ENCODE measurements at places on chromosomes 11 and 22.

- no peak for ATAC-seq
These were observed at the start of gene KLHL35 for GRCh38 chr11:75432911-75433321. TSS of gene KLHL35 (minus strand) at chr11:75433203. CDS start at chr11:75430629, 2,574 bp downstream.

GRCh38 chr11:101582989-101583250 lies 887 bp downstream of the TRPC6 start:
- no peak for ATAC-seq

DNA sequence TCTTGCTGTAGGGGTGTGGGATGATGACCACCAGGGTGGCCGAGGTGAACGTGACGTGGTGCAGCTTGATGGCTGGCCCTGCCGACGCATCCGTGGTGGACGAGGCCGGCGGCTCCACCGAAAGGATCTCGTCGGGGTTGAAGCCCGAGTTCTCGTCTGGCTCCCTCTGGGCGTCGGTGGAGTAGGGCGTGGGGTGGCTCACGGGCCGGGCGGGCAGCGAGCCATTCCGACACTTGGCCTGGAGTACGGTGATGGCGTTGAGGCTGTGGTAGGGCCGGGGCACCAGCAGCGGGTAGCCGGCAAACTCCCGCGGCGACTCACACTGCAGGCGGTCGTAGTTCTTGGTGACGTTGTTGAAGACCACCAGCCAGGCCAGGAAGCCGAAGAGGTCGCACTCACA lies 52.7 kb downstream of the ELFN2 start:
- no peak for ATAC-seq

- ATAC-seq, result no peak
These were observed 25.6 kb downstream of the MN1 start for GRCh38 chr22:27775758-27776649.

GRCh38 chr11:84261707-84262106 lies 975.5 kb upstream of the CCDC90B start:
- peak; percentile 71 for ATAC-seq

GRCh38 chr11:118289401-118289800 lies 15.1 kb upstream of the CD3E start:
- no peak for ATAC-seq

GRCh38 chr22:49205483-49205800 lies 622.2 kb downstream of the BRD1 start:
- no peak for ATAC-seq

DNA sequence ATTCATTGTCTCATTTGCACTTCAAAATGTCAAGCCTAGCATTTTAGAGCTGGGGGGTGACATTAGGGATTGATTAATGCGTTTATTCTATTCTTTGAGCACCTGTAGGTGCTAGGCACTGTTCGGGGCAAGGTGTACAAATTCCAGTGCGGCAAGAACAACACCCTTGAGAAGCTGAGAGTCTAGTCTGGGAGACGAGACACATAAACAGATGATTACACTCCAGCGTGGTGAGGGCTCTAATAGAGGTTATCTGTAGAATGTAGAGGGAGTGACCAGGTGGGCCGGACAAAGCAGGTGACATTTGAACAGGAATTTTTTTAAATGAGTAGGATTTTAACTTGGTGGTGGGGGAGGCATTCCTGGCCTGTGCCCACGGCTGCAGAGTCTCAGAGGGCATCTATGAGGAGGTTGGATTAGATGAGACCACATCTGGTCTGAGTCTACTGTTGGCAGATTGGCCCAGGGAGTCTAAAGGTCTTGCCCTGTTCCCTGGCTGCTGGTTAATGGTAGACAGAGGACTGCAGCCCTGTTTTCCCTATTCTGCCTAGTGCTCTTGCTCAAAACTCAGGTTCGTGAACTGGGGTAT lies 970 bp downstream of the CAT start:
- no peak for ATAC-seq

- peak; percentile 91 for ATAC-seq
These were observed 8.4 kb upstream of the PMM1 start for GRCh38 chr22:41598081-41598480.

GRCh38 chr11:13166036-13166435 lies 111.6 kb upstream of the BMAL1 start:
- ATAC-seq, result no peak
